Activated naive CD8-positive, alpha-beta T cell treated with anti-CD3 and anti-CD28 coated beads for 36 hours (primary cell): ENCODE measurements at places on chromosomes 3 and 15.
A peak's percentile ranks its signal among the peaks of the same experiment; 100 is the strongest.

- H3K36me3 ChIP-seq, result peaks cover 3% of the 10 kb centered on the region
- H3K27ac ChIP-seq, result peak overlapping the region; percentile 64
- no peaks in the 10 kb centered on the region for H3K27me3 ChIP-seq
- DNase-seq, result no peak
- peak overlapping the region; percentile 22 for H3K4me3 ChIP-seq
These were observed 468 bp upstream of the SPTBN5 start for GRCh38 chr15:41894251-41894790.

DNA sequence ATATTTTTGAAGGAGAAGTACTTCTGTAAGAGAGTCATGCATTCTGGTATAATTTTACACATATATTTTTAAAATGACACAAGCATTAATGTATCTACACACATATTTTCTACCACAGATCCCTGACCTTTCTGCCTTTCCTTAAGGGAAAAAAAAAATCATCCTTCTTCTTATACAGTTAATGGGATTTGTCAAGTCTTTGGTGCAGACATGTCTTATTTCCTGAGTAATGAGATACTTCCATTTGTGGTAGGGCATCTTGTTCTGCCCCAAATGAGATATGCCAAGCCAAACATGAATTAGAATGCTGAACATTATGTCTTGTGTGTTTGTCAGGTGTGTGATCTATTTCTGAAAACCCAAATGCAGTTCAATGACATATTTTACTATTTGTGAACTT, 329.9 kb downstream of the RBMS3 start:
- H3K4me1 ChIP-seq, result no peaks in the 10 kb centered on the region
- H3K36me3 ChIP-seq, result no peaks in the 10 kb centered on the region
- no peak overlapping the region for H3K4me3 ChIP-seq
- H3K27me3 ChIP-seq, result no peaks in the 10 kb centered on the region
- DNase-seq, result no peak
- no peak overlapping the region for H3K27ac ChIP-seq

- H3K4me1 ChIP-seq, result peaks cover 4% of the 10 kb centered on the region
- no peak overlapping the region for H3K27ac ChIP-seq
- H3K27me3 ChIP-seq, result no peaks in the 10 kb centered on the region
These were observed 55.6 kb upstream of the CGNL1 start for GRCh38 chr15:57320631-57321220.

GRCh38 chr3:178078953-178079352, 457.3 kb upstream of the KCNMB2 start:
- no peaks in the 10 kb centered on the region for H3K27me3 ChIP-seq
- DNase-seq, result no peak
- H3K4me1 ChIP-seq, result peaks cover 22% of the 10 kb centered on the region
- H3K27ac ChIP-seq, result no peak overlapping the region
- no peak overlapping the region for H3K4me3 ChIP-seq
- peaks cover 3% of the 10 kb centered on the region for H3K36me3 ChIP-seq

DNA sequence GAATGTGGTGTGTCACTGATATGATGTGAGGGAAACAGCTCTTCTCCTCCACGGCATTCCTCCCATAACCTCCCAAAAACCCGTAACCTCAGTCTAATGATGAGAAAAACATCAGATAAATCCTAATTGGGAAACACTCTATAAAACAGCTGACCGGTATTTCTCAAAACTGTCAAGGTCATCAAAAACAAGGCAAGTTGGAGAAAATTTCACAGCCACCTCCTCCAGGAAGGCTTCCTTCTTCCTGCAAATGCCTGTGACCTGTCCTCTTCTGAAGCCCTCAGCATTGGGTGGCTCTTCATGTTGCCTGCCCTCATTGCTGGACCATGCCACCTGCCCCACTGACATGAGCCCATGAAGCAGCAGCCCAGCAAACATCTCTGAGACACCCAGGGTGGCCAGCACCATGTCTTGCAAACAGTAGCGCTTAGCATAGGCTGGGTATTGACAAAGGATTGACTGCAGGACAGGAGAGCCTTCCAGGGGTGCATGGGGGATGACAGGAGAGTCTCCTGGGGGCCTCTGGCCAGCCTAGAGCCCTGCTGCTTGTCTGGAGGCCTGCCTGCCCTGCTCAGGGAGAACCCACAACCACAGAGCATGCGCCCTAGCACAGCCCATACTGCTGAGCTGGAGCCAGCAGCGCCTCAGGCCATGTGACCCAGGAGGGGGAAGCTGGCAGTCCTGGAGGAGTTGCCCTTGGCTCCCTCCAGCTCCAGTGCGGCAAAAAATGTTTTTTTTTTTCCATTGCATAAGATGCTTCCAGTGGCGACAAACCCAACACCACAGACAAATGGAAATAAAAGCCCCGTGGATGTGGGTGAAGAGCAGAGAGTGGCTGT, 49.7 kb downstream of the XXYLT1 start:
- no peaks in the 10 kb centered on the region for H3K27me3 ChIP-seq
- DNase-seq, result no peak
- no peak overlapping the region for H3K27ac ChIP-seq
- peaks cover 4% of the 10 kb centered on the region for H3K4me1 ChIP-seq
- H3K36me3 ChIP-seq, result peaks cover 23% of the 10 kb centered on the region
- H3K4me3 ChIP-seq, result no peak overlapping the region

- no peaks in the 10 kb centered on the region for H3K36me3 ChIP-seq
- H3K4me3 ChIP-seq, result no peak overlapping the region
- no peak overlapping the region for H3K27ac ChIP-seq
- H3K4me1 ChIP-seq, result no peaks in the 10 kb centered on the region
These were observed 44.5 kb upstream of the MAGI1 start for GRCh38 chr3:66083096-66083678.

GRCh38 chr15:66617137-66618090, 51.6 kb upstream of the LCTL start:
- peak overlapping the region; percentile 12 for H3K27ac ChIP-seq
- no peaks in the 10 kb centered on the region for H3K36me3 ChIP-seq
- no peak for DNase-seq
- peaks cover 3% of the 10 kb centered on the region for H3K4me1 ChIP-seq

DNA sequence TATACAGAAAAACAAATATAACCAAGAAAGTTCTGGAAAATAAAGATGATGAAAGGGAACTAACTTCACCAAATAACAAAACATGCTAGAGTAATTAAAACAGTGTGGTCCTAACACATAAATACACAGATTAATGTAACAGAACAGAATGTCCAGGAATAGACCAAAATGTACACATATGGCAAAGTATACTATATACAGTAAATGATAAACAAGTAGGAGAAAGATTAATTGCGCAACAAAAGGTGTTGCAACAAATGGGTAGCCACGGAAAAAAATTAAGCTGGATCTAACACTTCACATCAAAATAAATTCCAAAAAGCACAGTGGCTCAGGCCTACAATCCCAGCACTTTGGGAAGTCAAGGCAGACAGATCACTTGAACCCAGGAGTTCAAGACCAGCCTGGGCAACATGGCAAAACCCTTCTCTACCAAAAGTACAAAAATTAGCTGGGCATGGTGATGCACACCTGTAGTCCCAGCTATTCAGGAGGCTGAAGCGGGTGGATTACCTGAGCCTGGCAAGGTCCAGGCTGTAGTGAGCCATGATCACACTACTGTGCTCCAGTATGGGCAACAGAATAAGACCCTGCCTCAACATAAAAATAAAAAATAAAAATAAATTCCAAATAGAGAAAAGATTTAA, 19.8 kb downstream of the SCAP start:
- no peak overlapping the region for H3K27ac ChIP-seq
- no peak overlapping the region for H3K4me3 ChIP-seq
- DNase-seq, result no peak
- H3K4me1 ChIP-seq, result peaks cover 24% of the 10 kb centered on the region
- no peaks in the 10 kb centered on the region for H3K27me3 ChIP-seq

DNA sequence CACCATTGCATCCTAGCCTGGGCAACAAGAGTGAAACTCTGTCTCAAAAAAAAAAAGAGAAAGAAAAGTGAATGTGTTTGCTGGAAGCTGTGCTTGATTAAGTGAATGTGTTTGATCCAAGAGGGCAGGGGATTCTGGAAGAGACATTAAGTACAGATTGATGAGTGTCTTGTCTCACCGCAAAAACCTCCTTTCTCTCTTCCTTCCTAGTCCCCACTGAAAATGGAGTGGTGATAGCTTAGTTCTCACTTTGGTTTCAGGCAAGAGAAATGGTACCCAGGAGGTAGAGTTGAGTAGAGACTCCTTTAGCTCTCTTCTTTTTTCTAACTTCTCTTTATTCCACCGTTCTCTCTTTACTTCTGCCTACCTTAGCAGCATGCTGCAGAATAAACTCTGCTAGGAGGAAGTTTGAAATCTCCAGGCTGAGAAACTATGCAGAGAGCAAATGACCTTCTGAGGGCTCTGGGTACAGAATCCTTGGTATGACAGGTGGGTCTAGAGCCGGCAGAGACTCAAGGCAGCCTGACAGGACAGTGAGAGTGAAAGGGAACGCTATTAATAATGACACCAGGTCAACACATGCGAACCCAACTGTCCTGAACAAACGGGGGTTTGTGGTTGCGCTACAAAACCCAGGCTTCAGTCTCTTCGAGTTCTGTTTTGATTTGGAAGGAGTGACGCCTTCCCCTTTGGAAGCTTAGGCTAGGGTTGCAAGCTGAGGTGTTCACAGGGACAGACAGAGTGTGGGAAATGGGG, 74.9 kb downstream of the SMAD3 start:
- no peak overlapping the region for H3K27ac ChIP-seq
- no peak overlapping the region for H3K4me3 ChIP-seq
- no peak for DNase-seq
- H3K4me1 ChIP-seq, result peaks cover 48% of the 10 kb centered on the region

DNA sequence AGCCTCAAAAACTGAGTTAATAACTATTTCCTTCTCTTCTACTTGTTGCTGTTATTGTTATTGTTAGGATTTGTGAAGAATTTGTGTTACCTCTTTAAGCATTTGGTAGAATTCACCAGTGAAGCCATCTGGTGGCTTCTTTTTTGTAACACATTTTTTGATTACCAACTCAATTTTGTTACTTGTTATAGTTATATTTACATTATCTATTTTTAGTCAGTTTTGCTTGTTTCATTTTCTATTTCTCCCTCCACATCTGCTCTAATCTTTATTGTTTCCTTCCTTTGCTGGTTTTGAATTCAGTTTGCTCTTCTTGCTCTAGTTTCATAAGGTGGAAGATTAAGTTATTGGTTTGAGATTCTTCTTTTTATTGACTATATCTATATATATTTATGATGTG, 3.7 kb upstream of the SLC9C1 start:
- no peak overlapping the region for H3K4me3 ChIP-seq
- peaks cover 40% of the 10 kb centered on the region for H3K4me1 ChIP-seq
- no peaks in the 10 kb centered on the region for H3K27me3 ChIP-seq
- DNase-seq, result no peak
- H3K36me3 ChIP-seq, result peaks cover 2% of the 10 kb centered on the region

- H3K27ac ChIP-seq, result no peak overlapping the region
- DNase-seq, result no peak
- H3K36me3 ChIP-seq, result no peaks in the 10 kb centered on the region
- no peaks in the 10 kb centered on the region for H3K4me1 ChIP-seq
- no peak overlapping the region for H3K4me3 ChIP-seq
- H3K27me3 ChIP-seq, result no peaks in the 10 kb centered on the region
These were observed 350.9 kb downstream of the ZIC1 start for GRCh38 chr3:147760085-147760484.

- no peaks in the 10 kb centered on the region for H3K36me3 ChIP-seq
- no peak for DNase-seq
- H3K4me1 ChIP-seq, result no peaks in the 10 kb centered on the region
- H3K4me3 ChIP-seq, result no peak overlapping the region
These were observed 468.7 kb downstream of the CADM2 start for GRCh38 chr3:85427467-85427866.

GRCh38 chr3:32480604-32481003, 22.0 kb downstream of the CMTM6 start:
- no peaks in the 10 kb centered on the region for H3K27me3 ChIP-seq
- peaks cover 52% of the 10 kb centered on the region for H3K36me3 ChIP-seq
- peaks cover 28% of the 10 kb centered on the region for H3K4me1 ChIP-seq

GRCh38 chr3:39783680-39784079, 25.7 kb upstream of the MYRIP start:
- H3K4me3 ChIP-seq, result no peak overlapping the region
- no peaks in the 10 kb centered on the region for H3K4me1 ChIP-seq
- H3K36me3 ChIP-seq, result no peaks in the 10 kb centered on the region
- no peak overlapping the region for H3K27ac ChIP-seq

- H3K27me3 ChIP-seq, result no peaks in the 10 kb centered on the region
- no peak for DNase-seq
- no peaks in the 10 kb centered on the region for H3K4me1 ChIP-seq
These were observed 38.7 kb downstream of the FGD5 start for GRCh38 chr3:14857506-14857905.

DNA sequence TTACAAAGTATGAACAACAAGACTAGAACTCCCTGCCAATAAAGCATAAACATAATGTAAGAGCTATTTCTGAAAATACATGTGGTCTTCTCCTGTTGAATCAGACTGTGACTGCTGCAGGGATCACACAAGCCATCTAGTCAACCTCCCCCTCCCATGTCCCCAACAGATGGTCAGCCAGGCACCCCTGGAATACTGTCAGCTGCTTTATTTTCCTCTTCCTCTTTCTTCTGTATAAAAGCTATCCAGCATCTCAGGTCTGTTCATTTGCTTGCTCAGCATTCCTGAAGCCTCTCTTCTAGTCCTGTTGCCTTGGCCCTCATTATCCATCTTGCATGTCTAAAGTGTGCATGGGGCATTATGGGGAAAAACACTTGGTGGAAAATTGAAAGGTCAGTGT, 6.5 kb upstream of the MINDY4B start:
- H3K27me3 ChIP-seq, result peaks cover 17% of the 10 kb centered on the region
- no peaks in the 10 kb centered on the region for H3K36me3 ChIP-seq
- H3K4me1 ChIP-seq, result no peaks in the 10 kb centered on the region
- no peak overlapping the region for H3K4me3 ChIP-seq
- no peak for DNase-seq
- no peak overlapping the region for H3K27ac ChIP-seq

GRCh38 chr15:77418966-77419835, 703 bp downstream of the PEAK1 start:
- peak; percentile 70 for DNase-seq
- peaks cover 5% of the 10 kb centered on the region for H3K36me3 ChIP-seq
- H3K27ac ChIP-seq, result peak overlapping the region; percentile 94
- H3K4me1 ChIP-seq, result peaks cover 37% of the 10 kb centered on the region
- peak overlapping the region; percentile 94 for H3K4me3 ChIP-seq
- H3K27me3 ChIP-seq, result no peaks in the 10 kb centered on the region

DNA sequence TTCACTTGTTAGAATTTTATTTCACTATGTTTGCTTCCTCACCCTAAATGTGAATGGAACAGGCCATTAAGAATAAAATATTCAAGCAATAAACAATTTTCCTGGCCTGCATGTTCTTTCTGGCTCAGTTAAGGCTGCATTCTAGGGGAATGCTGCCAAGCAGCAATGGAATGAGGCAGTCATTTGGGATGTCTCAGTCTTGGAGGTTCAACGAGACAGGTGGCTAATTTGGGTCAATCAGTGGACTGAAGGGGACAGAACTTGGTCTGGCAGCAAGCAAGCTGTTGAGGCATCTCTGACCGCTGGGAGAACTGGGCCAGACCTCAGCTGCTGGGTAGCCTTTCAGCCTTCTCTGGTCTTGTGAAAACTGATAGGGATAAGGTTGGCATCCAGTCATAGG, 241.6 kb downstream of the NLGN1 start:
- no peaks in the 10 kb centered on the region for H3K27me3 ChIP-seq
- H3K4me1 ChIP-seq, result no peaks in the 10 kb centered on the region
- H3K4me3 ChIP-seq, result no peak overlapping the region
- H3K36me3 ChIP-seq, result no peaks in the 10 kb centered on the region
- H3K27ac ChIP-seq, result no peak overlapping the region
- no peak for DNase-seq

GRCh38 chr3:127698286-127698685, 25.5 kb downstream of the ABTB1 start:
- no peak for DNase-seq
- no peaks in the 10 kb centered on the region for H3K36me3 ChIP-seq
- H3K27me3 ChIP-seq, result no peaks in the 10 kb centered on the region
- H3K4me1 ChIP-seq, result peaks cover 3% of the 10 kb centered on the region
- H3K4me3 ChIP-seq, result no peak overlapping the region
- H3K27ac ChIP-seq, result no peak overlapping the region
